C1 segment of cervical spinal cord (tissue), 14 donors: ENCODE measurements at places on chromosomes 3 and 15.

DNA sequence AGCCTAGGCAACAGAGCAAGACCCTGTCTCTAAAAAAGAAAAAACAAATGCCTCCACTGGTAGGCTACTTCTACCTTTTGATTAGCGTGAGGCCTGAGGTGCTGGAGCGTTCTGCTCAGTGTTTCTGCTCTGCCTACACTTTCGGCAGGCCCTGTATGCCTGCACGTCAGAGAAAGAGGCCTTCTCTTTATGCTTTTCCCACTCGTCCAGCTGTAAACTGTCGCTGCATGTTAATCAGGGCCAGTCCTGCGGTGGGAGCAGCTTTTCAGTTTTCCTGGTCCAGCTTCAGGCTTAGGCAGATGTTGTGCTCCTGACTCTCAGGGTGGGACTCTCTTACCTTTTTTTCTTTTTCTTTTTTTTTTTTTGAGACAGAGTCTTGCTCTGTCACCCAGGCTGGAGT lies 25.3 kb downstream of the CSPG5 start:
- DNase-seq = no peak

GRCh38 chr3:140927279-140928069 lies 14.2 kb upstream of the SLC25A36 start:
- DNase-seq = no peak

DNA sequence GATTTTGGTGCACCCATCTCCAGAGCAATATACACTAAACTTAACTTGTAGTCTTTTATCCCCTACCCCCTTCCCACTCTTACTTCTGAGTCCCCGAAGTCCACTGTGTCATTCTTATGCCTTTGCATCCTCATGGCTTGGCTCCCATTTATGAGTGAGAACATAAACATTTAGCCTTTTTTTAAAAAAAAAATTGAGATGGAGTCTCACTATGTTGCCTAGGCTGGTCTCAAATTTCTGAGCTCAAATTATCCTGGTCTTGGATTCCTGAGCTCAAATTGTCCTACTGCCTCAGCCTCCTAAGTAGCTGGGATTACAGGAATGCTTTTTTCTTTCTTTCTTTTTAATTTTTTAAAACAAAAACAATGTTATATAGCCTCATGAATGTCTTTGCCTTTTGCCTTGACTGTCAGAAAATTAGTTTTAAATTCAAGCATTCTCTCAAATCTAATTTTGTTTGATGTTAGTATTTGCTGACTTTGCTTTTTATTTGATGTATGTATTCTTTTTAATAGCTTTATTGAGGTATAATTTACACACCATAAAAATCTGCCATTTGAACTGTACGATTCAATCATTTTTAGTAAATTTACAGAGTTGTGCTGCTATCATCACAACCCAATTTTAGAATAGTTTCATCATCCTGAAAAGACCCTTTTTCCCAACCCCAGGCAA lies 46.9 kb downstream of the NFKBIZ start:
- no peak for DNase-seq

DNA sequence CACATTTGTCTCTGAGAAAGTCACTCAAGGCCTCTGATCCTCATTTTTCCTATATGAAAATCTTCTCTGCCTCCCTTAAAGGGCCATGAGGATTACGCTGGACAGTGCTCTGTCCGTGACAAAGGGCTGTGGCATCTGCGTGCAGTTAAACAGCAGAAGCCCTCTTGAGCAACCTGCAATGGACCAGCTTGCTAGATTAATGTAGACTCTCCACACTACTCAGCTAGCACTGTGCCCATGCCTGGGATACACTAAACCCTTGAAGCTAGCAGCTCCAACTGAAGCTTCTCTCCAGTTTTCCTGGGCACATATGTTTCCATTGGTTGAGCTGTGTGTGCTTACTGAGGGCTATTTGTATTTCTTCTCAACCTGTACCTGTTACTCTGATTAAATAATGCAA lies 303.8 kb downstream of the RPLP1 start:
- no peak for DNase-seq

DNA sequence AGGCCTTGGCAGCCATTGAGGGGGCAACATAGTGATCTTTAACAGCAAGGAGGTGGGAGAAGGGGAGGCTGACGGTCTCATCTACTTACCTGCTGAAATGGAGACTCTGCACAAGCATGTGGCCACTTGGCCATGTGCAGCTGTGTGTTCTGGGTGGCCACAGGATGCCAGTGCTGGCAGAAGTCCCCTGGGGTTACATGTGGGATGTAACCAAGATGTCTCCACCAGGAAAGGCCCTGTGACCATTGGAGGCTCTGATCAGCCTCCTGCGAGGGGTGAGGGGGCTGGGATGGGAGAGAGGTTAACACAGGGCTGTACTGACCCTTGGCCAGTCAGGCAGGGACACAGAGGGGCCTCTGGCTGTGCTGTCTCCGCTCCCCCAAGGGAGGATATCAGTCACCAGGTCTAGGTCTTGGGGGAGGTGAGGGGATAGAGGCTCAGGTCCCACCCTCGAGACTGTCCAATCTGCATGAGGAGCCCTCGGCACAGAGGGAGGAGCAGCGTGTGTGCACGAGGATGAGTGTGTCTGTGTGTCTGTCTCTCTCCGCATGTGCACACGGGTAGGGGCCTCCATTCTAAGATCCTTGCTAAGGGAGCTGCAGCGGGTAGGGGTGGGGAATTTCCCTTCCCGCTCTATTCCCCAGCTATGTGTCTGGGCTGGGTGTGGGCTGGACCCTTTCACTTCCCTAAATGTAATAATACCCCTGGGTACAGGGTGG lies 19.5 kb downstream of the PRKCD start:
- no peak for DNase-seq

DNA sequence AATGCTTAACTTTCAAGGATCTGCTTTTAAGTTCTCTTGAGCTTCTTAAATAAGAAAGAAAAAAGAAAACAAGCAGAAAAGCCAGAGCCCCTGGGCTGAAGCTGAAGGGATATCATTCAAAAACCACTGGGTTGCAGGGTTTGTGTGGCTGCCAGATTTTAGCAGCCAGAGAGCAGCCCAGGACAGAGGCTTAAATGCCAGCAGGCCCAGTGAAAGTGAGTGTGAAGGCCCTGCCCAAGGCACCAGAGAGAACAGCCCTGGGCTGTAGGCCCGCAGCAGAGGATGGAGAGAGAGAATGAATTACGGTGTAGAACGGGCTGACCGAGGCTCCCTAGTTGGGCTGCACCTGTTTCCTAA lies 106.3 kb upstream of the BOC start:
- DNase-seq = peak; percentile 34

- no peak for DNase-seq
These were observed 39.2 kb downstream of the ATP2B2 start for GRCh38 chr3:10466186-10466585.

DNA sequence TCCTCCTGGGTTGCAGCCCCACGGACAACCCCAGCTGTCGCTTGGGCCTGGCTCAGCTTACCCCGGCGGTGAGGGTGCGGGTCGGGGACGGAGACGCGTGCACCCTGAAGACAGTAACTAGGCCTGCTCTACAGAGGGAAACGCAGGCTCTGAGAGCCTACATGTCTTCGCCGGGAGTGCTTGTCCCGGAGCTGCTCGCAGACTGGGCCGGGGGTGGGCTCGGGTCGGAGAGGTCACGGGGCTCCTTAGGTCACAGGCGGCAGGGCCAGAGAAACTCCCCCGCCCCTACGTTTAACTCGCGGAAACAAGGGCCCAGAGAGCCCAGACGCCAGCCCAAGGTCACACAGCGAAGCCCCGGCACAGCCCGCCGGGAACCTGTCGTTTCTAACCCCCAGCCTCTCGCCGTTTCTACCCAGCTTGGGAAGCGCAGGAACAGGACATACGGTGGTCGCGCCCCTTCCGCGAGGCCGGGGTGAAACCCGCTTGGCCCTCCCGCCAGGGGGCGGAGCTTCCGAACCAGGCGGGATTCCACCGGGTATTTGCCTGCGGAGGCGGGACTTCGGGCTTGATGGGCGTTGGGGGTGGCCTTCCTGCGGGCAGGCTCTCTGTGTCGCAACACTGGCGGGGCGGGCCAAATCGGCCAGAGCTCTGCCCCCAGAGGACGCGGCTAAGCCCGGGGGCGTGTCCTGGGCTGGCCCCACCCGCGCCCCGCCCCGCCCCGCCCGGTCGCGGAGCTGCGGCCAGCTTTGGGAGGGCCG lies at the start of gene HDAC11:
HDAC11 (plus strand) TSS at position 725 of the 758 bp plus-strand sequence. CDS start 42 bp downstream, outside the sequence.
- peak; percentile 99 for DNase-seq

GRCh38 chr3:130243808-130244207 lies 101.7 kb upstream of the COL6A5 start:
- no peak for DNase-seq

DNA sequence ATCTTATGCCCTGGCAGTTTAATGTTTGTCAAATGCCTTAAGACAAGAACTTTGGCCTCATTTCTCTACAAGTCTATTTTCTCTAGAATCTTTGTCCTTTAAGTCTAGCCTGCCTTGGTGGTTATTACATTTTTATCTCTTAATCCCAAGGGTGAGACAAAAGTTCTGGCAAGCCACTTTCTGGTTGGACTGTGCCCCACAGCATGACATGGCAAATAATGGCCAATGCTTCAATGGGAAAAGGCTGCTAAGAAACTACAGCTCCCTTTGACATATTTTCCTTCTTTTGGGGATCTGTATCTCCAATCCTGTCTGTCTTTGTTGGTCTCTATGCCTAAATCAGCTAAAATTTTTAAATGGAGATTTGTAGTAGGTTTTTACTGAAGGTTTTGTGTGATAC lies 181.6 kb upstream of the MBNL1 start:
- DNase-seq = no peak
